ENCODE measurements at places on chromosomes 16 and 17.
A peak's percentile ranks its signal among the peaks of the same experiment; 100 is the strongest.

- no peak for DNase-seq
These were observed 5.2 kb downstream of the IL32 start for GRCh38 chr16:3070608-3071111.

- DNase-seq = no peak
These were observed 40.1 kb downstream of the NT5M start for GRCh38 chr17:17343160-17343735.

DNA sequence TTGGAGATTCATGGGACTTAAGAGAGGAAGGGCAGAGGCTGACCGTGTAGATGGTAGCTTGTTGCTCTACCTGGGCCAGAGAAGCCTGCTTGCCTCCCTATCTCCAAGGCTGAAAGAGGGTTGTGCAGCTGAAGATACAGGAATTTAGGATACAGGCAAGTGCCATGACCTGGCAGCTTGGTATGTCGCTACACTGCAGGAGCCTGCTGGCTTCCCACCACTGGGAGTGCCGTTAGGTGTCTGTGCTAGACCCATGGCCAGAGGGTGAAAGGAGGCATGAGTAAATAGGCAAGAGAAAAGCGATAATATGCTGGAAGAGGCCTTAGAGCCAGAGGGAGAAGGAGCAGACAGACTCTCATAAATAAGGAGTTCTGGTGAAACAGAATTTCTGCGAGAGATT, 10.6 kb downstream of the NAA60 start:
- no peak for DNase-seq

GRCh38 chr17:1275962-1276736, 3.3 kb upstream of the TRARG1 start:
- peak; percentile 53 for DNase-seq

GRCh38 chr16:57855188-57855587, 52.9 kb upstream of the KIFC3 start:
- no peak for DNase-seq

- no peak for DNase-seq
These were observed 76.9 kb upstream of the DYNLRB2 start for GRCh38 chr16:80463751-80464495.

DNA sequence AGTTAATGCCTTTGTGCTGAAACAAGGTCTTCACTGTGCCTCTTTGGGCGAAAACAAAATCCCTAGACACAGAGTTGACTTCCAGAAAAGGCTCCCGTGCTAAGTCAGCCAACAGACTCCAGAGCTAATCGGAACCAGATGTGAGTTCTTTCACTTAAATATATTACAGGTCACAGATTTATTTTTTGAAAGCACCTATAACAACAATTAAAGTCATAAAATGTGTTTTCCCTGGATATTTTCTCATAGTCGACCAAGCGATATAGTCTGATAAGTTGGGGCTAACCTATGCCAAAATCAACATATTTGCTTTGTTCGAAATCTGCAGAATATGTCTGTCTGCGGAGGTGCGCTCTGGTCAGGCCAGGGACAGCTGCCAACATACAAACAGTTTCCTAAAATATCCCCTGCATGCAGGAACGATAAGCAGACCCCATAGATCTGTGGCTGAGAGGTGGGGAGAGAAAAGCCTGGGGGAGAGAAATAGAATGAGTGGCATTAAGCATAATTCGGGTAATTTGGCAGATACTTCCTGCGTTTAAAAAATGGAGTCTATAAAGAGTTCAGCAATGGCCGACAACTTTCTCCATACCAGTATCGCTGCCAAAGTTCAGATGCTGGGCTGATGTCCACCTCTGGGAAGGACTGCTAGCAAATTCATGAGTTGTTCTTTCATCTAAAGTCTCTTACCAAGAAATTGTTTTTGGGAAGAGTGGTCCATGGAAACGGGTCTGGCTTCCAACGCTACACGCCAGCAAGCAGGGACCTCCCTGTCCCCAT, 50.8 kb upstream of the MYH10 start:
- no peak for DNase-seq

- DNase-seq = no peak
These were observed 64.5 kb upstream of the CIBAR2 start for GRCh38 chr16:85176541-85177447.

- no peak for DNase-seq
These were observed 5.4 kb downstream of the WBP2 start for GRCh38 chr17:75849724-75850123.

DNA sequence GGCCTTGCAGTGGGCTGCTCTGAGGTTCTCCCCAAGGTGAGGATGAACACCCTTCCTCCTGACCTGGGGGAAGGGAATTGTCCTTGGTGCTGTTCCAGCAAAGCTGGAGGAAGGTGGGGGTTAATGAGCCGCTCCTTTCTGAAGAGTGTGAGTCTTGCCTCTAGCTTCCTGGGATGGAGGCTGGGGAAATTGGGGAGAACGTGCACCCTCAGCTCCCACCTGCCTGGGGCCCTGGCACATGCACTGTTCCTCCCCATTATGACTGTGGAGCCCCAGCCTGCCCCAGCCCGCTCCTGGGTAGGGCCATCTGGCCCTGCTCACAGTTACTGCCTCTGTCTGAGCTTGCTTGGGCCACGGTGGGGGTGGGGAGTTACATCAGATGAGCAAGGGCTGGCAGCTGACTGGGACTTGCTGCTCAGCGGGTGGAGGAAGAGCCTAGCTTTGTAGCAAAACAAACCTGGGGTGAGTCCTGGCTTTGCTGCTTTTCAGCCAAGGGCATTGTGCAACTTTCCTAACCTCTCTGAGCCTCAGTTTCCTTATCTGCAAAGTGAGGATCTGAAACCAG, 11.1 kb downstream of the TNS4 start:
- no peak for DNase-seq

- no peak for DNase-seq
These were observed 15.1 kb downstream of the SYT17 start for GRCh38 chr16:19183187-19183586.

DNA sequence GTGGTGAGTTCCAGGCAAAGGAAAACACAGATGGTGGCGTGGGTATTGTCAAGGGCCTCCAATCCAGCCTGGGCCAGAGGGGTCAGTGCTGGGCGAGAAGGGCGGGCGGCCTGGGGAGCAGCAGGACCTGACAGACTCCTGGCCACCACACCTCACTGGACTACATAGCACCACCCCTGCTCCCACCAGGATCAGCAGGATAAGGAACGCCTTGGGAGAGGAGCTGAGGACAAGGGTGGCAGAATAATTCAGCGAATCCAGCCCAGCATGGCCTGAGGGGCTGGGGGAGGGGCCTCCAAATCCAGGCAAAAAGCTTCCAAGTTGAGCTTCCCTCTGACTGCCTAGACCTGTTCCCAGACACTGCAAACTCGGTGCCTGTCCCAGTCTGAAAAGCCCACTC, 6.5 kb downstream of the DLX4 start:
- no peak for DNase-seq

DNA sequence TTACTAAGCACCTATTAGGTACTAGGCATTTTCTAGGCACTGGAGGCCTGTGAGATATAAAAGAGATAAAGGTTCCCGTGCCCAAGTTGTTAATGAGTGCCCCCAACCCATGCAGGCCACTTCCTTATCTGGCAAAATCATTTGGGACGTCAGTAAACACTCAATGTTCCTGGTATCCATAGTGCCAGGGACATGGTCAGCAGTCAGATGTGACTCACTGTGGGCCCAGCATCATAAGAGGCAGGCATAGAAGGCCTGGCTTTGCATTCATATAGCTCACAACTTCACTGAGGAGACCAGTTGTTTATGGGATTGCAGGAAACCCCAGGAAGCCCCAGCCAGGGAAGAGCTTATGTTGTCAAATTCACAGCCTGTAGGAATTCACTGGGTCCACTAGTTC, 81.1 kb downstream of the MRC2 start:
- no peak for DNase-seq

DNA sequence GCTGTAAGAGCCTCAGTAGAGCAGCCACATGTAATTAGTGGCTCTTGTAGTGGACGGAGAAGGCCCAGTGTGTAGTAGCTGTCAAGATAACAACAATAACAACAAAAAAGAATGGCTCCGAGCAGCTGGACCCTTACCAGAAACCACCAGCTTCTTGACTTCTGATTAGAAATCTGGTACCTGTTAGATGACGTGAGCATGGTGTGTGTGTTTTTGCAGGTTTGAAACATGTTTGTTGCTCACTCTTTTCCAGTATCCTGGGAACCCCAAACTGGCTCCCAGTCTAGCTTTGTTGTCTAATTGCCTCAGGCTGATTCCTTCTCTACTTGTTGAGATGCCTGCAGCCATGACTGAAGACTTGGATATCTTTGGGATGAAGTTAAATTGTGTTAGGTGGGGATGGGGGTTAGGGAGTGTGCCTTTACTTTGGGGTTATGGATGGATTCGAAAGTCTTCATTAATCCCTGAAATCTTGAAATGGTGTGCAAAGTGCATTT, 21.0 kb downstream of the IGF2BP1 start:
- DNase-seq = no peak

GRCh38 chr16:48158296-48158695, 2.5 kb upstream of the ABCC12 start:
- no peak for DNase-seq

- no peak for DNase-seq
These were observed 15.7 kb upstream of the CCL1 start for GRCh38 chr17:34378664-34379101.

- DNase-seq = peak; percentile 19
These were observed 610 bp downstream of the VPS4A start for GRCh38 chr16:69311533-69312387.

All from naive thymus-derived CD8-positive, alpha-beta T cell (primary cell).